Fibroblast of gingiva (primary cell): ENCODE measurements at places on chromosomes 4 and X.

GRCh38 chr4:38202242-38202641 lies 242.0 kb downstream of the PTTG2 start:
- DNase-seq = no peak

DNA sequence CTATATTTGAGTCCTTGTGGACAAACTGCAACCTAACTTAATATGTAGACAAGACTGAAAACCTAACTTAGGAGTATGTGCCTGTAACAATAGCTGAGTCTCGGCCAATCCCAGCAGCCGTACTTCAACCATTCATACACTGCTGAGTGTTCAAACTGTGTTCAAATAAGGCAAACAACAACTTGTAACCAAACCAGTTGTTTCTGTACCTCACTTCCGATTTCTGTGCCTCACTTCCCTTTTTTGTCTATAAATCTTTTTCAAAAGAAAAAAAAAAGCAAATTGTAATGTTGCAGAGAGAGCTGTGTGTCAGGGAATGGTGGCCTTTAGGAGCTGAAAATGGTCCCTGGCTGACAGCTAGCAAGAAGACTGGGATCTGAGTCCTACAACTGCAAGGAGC lies 46.0 kb downstream of the GEMIN8 start:
- DNase-seq = no peak

GRCh38 chr4:101556842-101557241 lies 209.5 kb upstream of the PPP3CA start:
- no peak for DNase-seq

DNA sequence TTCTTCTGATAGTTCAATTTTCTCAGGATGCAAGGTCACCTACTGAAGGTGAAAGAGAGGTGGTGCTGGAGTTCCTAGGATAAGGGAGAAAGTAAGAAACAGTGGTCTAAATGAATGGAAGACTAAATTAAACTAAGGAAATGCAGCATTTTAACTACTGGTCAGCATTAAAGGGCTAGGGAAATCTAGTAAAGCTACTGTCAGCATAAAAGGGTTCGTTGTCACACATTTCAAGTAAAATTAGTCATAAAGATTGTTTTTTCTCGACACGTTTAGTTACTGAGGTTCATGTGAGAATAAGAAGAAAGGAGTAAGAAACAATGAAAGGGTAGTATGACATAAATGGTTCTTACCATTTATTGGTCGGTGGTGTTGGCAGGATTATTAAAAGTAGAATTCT lies 40.0 kb upstream of the COX18 start:
- no peak for DNase-seq

GRCh38 chr4:7890635-7891393 lies 48.8 kb downstream of the AFAP1 start:
- peak; percentile 83 for DNase-seq
